ENCODE measurements at places on chromosomes 7 and 10. TPM values are rescaled to one million over a fixed set of nuclear protein-coding genes. Genes with fewer than 3 reads are reported as not detected.

Gene PLXNA4
- 4.0 TPM for polyA plus RNA-seq

Gene TAS2R5
- polyA plus RNA-seq, result 11.0 TPM

Gene CD36
- 533 TPM for polyA plus RNA-seq

Gene ASIC3
- 4.1 TPM for polyA plus RNA-seq

Gene FKBP6
- polyA plus RNA-seq, result 0.34 TPM

Gene CRTAC1
- 2.6 TPM for polyA plus RNA-seq

Gene ELN
- 224 TPM for polyA plus RNA-seq

Gene HOXA2
- 17.3 TPM for polyA plus RNA-seq

Gene ABCB1
- polyA plus RNA-seq, result 1.0 TPM

Gene CDK6
- polyA plus RNA-seq, result 46.8 TPM

Gene DNA2
- 10.0 TPM for polyA plus RNA-seq

Gene SPDYE5
- 7.9 TPM for polyA plus RNA-seq

Gene CLCN1
- 0.08 TPM for polyA plus RNA-seq

Gene TAS2R38
- not detected for polyA plus RNA-seq

Gene ACBD7
- 4.3 TPM for polyA plus RNA-seq

Gene GIMAP4
- 83.2 TPM for polyA plus RNA-seq

Gene EIF3B
- polyA plus RNA-seq, result 142 TPM

Gene PDE1C
- polyA plus RNA-seq, result 4.0 TPM

Gene SFTPA1
- 22.6 TPM for polyA plus RNA-seq

Gene CCDC146
- 28.3 TPM for polyA plus RNA-seq

Gene LRRTM3
- 3.5 TPM for polyA plus RNA-seq

Gene TMEM229A
- 1.0 TPM for polyA plus RNA-seq

Gene CLRN3
- polyA plus RNA-seq, result not detected

Gene DRGX
- polyA plus RNA-seq, result not detected

Gene ABCB8
- polyA plus RNA-seq, result 22.5 TPM

Gene CYP3A7
- 2.9 TPM for polyA plus RNA-seq

Gene CALD1
- polyA plus RNA-seq, result 227 TPM

Gene RTKN2
- polyA plus RNA-seq, result 10.6 TPM

Gene AGBL3
- polyA plus RNA-seq, result 13.6 TPM

Gene LIPM
- polyA plus RNA-seq, result 0.14 TPM

Gene CAMK2G
- polyA plus RNA-seq, result 34.2 TPM

Gene PLEKHA1
- polyA plus RNA-seq, result 44.2 TPM

Gene DPYSL4
- 12.4 TPM for polyA plus RNA-seq

Gene GNAT3
- polyA plus RNA-seq, result not detected

Gene SEMA3C
- polyA plus RNA-seq, result 89.8 TPM

Gene OR2A1
- polyA plus RNA-seq, result 2.8 TPM

Gene PRTFDC1
- polyA plus RNA-seq, result 67.2 TPM

Gene MICU1
- 62.4 TPM for polyA plus RNA-seq

Gene LFNG
- polyA plus RNA-seq, result 10.4 TPM

Gene GBX1
- polyA plus RNA-seq, result not detected

Gene GPER1
- polyA plus RNA-seq, result 5.1 TPM

Data from left lung (tissue), 14 donors.